Renal cortex interstitium (tissue), 15 donors: ENCODE measurements at places on chromosomes 12 and 14.
A peak's percentile ranks its signal among the peaks of the same experiment; 100 is the strongest.

- no peak for DNase-seq
These were observed 145.0 kb downstream of the SAMD4A start for GRCh38 chr14:54711812-54712464.

DNA sequence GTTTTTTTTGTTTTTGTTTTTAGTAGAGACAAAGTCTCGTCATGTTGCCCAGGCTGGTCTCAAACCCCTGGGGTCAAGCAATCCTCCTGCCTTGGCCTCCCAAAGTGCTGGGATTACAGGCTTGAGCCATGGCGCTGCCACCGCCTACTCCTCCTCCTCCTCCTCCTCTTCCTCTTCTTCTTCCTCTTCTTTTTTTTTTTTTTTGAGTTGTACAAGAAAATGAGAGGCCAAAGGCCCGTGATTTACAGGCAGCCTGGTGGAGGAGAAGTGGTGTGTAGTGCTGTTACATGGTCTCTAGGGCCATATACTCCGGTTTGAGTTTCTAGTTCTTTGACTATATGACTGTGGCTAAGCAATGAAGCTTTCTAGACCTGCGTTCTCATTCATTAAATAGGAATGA is 29.6 kb upstream of the SPPL3 start:
- DNase-seq: no peak

DNA sequence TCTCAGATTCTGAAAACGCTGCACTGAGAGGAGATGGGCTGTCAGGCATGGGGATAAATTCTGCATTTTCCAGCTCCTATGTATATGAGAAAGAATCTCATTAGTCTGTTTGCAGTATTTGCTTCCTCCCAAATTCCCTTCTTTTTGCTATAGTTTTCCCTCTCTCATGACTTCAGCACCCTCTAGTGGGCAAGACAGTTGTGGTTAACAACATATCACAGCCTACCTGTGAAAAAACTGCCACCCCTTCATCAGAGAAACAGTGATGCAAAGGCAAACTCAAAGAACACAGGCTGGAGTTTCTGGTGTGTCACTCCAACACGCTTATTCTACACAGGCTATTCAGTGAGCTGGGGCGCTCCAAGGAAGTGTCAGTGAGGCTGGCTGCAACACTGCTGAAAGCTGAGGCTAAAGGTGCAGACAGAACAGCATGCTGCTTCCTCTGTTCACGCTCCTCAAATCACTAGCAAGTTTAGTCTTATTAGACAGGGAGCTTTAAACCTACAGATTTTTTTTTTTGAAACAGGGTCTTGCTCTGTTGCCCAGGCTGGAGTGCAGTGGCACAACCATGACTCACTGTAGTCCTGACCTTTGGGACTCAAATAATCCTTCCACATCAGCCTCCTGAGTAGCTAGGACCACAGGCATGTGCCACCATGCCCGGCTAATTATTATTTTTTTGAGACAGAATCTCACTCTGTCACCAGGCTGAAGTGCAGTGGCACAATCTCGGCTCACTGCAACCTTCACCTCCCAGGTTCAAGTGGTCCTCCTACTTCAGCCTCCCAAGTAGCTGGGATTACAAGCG is 19.3 kb downstream of the ZC2HC1C start:
- DNase-seq: peak; percentile 45

DNA sequence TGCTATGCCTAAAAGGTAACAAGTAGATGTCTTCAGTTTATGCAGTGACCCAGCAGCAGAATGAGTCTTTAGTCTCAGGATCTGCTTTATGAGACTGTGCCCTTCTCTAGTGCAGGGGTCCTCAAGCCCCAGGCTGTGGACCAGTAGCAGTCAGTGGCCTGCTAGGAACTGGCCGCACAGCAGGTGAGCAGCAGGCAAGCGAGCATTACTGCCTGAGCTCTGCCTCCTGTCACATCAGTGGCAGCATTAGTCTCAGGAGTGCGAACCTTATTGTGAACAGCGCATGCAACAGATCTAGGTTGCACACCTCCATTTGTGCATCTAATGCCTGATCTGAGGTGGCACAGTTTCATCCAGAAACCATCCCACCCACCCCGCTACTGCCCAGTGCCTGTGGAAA is 38.4 kb downstream of the LRP6 start:
- no peak for DNase-seq

GRCh38 chr12:41362510-41362909 is 174.4 kb downstream of the PDZRN4 start:
- peak; percentile 43 for DNase-seq

DNA sequence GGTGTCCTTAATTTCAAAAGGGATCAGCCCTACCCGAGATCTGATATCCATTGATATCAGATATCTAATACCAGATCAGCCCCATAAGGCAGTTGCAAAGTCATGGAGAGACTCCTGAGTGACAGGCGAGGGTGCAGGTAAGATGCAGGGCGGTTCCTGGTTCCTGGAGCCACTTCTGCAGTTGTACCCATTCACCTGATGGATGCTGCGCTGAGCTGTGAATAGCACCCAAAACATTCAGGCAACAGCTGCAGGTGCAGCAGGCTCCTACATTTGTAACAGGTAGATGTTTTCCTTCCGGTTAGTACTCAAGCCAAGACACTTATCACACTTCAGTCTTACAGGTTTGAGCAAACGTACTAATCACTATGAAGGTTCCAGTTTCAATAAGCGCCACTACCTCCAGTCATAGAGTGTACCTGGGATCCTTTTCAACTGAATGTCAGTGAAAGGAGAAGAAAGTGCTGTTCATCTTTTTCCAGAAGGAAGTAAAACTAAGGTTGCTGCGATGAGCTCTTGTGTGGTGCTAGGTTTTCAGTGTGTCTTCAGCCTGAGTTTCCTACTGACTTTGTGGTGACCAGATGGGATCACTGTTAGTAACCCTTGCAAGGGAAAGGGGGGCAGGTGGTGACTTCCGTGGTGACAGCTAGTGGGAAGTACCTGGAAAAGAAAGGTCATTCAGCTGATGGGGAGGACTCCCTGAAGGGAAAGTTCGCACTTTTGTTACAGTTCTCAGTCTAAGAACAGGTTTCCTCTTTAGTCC is 1.9 kb downstream of the ATP6V0A2 start:
- DNase-seq: no peak

GRCh38 chr12:26187014-26187798 is 8.2 kb upstream of the SSPN start:
- no peak for DNase-seq

- DNase-seq: no peak
These were observed 206.9 kb downstream of the PELI2 start for GRCh38 chr14:56324856-56325699.

GRCh38 chr12:107368586-107368985 is 275.2 kb upstream of the CRY1 start:
- DNase-seq: no peak

DNA sequence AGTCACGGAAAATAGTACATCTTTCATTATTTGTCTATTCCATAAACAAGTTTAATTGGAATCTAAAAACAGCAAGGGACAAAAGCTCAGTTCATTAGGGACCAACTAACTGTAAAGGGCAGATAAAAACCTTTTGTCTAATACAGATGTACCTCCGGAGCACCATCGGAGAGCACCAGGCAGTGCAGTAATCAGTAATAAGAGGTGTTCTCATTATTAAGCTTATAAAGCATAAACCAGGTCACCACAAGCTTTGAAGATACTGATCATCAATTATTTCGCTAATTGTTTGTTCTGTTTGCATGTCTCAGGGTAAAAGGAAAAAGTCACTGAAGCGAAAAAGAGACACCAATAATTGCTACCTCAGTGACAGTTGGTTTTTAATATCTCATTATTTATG is 207.3 kb upstream of the PRKD1 start:
- DNase-seq: no peak

DNA sequence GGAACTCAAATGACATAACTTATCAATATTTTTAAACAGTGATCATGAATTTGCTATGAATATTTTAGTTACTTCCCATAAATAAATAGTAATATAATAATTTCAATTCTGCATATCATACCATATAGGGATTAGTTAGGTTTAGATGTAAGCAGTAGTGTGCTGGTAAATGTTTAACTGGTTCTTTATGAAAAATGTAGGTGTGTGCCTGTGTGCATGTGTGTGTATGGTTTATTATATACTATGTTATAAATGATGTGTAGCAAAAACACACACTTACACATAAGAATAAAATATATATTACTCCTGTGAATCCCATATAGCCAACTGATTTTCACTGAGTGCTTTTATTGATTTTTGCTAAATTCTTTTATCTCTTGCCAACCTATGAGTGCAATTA is 14.0 kb upstream of the BHLHE41 start:
- DNase-seq: no peak

DNA sequence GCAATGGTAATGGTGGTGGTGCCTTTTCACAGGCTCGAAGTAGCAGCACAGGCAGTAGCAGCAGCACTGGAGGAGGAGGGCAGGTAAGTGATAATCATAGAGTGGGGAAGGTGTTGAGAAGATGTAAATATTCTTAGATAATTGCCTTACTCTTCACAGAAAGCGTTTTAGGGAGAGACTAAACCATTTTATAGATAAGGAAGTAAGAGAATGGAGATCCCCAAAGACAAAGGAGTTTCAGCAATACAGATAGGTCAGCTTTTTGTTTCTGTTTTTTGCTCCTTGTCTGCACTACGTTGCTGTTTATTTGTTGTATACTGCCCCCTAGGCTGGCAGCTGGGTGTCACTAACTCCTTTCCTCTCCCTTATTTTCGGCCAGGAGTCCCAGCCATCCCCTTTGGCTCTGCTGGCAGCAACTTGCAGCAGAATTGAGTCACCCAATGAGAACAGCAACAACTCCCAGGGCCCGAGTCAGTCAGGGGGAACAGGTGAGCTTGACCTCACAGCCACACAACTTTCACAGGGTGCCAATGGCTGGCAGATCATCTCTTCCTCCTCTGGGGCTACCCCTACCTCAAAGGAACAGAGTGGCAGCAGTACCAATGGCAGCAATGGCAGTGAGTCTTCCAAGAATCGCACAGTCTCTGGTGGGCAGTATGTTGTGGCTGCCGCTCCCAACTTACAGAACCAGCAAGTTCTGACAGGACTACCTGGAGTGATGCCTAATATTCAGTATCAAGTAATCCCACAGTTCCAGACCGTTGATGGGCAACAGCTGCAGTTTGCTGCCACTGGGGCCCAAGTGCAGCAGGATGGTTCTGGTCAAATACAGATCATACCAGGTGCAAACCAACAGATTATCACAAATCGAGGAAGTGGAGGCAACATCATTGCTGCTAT is 2.0 kb downstream of the SP1 start:
- DNase-seq: no peak

- DNase-seq: no peak
These were observed 431 bp downstream of the HIP1R start for GRCh38 chr12:122835750-122836026.

DNA sequence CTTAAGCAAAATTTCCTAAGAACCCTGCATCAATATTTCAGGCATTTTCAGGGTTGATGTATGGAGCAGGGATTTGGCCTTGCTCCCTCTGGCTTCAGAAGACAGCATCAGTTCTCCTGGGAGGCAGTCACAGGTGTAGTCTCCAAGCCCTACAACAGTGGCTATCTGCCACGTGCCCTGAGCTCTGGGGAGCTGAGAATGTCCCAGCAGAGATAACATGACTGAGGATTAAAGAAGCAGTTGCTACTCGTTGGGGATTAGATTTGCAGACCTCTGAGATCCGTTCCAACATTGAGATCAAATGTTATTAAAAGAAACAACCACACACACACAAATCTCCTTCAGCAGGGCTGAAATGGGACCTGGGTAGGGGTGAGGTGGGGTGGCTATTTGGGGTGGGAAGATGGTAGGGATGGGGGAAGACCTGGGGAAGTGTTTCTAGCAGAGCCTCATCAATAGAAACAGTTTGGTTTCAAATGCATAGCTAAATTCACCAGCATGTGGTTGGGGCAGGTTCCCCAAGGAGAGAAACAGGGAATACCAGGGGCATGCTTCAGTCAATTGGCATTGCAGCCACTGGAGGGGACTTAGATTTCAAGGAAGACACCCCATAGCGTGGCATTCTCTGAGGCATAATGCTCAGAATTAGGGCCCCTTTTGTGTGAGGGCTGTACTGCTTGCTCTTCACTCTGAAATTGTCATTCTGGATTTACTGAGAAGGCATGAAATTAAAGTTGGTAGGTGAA is 15.2 kb upstream of the FAM234B start:
- no peak for DNase-seq

DNA sequence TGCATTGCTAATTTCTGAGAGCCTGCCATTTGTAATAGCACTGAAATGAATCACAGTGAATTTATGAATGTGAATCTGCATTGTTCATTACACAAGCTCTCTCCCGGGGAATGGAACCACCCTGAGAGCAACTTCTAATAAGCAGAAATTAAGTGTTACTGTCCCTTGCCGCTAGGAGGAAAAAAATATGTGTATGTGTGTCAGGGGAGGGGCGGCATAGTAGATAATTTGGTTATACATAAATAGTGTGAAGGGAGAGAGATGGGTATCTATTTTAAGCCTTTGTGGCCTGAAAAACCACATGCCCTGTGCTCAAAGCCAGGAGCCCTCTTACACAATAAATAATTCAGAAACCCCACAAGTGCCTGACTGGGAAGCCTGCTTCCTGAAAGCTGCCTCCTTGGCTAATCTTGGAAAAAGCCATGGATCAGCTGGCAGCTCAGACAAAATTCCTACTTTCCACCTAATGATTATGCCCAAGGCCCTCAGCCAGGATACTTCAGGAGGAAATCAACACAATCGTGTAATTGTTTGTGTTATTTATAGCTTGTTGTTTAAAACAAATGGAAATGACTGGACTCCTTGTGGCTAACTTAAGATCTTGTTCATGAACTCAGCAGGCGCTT is 366.2 kb upstream of the KITLG start:
- DNase-seq: no peak

DNA sequence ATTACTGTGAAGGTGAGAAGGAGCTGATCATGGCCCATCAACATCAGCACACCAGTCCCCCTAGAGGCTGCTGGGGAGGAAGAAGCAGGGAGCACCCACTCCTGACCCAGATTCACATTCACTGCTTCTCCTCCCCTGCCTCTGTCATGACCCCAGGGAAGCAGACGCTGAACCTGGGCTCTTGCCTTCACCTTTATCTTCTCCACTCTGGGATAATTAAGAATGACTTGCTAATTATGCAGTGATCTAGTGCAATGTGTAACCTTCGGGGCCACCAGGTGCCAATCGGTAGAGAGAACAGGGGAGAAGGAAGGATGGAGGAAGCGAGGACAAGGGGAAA is 44.4 kb upstream of the IQSEC3 start:
- no peak for DNase-seq

- DNase-seq: no peak
These were observed 459.7 kb downstream of the GXYLT1 start for GRCh38 chr12:41684997-41685396.

GRCh38 chr12:132465269-132466190 is 24.4 kb upstream of the FBRSL1 start:
- DNase-seq: no peak

GRCh38 chr12:48972952-48973483 is 1.5 kb upstream of the WNT10B start:
- no peak for DNase-seq

- DNase-seq: no peak
These were observed 15.1 kb downstream of the CD9 start for GRCh38 chr12:6215120-6215807.

- DNase-seq: no peak
These were observed 88.5 kb upstream of the HSPB8 start for GRCh38 chr12:119090276-119090675.

- DNase-seq: no peak
These were observed 16.3 kb upstream of the IRF2BPL start for GRCh38 chr14:77044783-77045237.

- DNase-seq: no peak
These were observed 2.9 kb upstream of the ATP2A2 start for GRCh38 chr12:110278255-110278536.
